NCI-H524 (cell line): ENCODE measurements at places on chromosomes 12 and 14.

DNA sequence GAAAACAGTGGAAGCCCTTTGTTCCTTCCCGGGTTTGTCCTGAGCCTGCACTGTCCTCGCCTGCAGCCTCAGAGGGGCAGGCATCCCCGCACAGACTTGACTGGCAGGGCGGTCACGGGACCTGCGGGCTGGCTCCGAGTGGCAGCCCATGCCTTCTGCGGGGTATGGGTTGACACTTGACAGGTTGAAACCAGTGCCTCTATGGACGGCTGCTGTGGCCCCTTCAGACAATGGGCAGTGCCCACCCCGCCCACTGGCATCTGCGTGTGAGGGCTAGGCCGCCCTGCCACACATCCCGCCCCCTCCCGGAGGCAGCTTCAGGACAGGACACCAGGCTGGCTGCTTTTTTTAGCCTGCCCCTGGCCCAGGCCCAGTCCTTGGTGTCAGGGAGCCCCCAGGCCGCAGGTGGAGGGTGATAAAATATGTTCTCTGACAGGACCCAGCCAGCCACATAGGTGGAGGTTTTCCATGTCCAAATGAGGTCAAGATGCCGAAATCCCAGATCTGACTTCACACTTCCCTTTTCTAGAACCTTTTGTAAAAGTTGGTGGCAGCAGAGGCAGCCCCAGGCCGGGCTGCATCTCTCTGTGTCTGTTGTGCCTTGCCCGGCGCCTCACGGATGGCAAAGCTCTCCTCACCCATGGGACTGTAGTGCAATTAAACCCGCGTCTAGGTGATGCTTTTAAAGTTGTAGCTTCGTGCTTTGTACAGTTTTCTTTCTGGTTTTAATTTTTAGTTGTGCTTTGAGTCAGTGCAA is 10.0 kb downstream of the ANKRD9 start:
- no peak for DNase-seq

DNA sequence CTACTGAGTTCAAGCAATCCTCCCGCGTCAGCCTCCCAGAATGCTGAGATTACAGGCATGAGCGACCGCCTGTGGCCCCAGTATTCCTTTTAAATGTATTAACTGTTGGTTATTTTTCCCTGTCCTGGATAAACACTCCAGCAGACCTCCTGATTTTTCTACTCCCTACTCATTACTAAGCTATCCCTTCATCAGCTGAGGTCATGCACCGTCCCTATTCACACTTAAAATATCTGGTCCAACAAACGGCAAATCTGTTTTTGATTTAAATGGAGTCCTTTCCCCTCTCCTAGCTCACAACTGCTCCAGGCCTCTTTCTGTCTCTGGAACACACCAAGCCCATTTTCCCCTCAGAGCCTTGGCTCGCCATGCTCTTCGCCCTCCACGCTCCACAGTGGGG is 1003.3 kb upstream of the TMEM132C start:
- DNase-seq: no peak

DNA sequence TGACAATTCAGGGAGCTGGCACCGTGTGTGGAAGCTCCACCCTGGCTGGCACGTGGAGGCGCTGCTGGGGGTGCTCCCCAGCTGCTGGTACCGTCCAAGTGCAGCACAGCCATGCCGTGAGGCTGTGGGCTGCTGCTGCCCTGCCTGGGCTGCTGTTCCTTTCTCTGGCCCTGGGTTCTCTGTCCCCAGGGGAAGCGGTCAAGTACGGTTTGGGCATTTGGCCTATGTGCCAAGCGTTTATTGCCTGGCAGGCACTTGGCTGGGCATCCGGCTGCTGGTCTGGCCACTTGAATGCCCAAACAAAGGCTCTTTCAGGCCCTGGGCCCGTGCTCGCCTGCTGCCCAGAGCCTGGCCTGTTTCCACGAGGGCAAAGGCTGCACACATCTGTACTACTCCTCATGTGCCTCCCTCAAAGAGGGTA is 39.6 kb downstream of the RHOF start:
- no peak for DNase-seq

GRCh38 chr14:80310938-80311750 is 99.8 kb upstream of the DIO2 start:
- no peak for DNase-seq

DNA sequence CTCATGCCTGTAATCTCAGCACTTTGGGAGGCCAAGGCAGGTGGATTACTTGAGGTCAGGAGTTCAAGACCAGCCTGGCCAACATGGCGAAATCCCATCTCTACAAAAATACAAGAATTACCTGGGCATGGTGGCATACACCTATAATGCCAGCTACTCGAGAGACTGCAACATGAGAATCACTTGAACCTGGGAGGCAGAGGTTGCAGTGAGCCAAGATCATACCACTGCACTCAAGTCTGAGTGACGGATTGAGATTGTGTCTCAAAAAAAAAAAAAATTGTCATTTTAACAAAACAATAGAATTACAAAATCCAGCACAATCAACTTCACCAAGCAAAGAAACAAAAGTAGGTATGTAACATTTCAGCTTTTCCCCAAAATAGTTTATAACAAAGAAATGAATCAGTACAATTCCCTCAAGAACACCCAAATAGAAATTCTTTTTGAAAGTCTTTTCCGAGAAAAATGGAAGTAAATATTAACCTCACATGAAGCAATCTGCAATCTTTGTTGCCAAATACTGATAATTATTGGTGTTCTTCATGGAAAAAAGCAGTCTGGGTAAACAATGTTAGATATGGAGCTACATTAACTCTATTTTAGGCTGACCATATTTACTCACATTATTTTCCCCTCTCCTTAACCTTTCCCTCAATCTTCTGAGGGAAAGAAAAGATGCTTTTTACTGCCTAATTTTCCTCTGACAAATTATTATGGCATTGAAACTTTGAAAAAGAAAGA is 165.9 kb upstream of the ATF7IP start:
- no peak for DNase-seq

DNA sequence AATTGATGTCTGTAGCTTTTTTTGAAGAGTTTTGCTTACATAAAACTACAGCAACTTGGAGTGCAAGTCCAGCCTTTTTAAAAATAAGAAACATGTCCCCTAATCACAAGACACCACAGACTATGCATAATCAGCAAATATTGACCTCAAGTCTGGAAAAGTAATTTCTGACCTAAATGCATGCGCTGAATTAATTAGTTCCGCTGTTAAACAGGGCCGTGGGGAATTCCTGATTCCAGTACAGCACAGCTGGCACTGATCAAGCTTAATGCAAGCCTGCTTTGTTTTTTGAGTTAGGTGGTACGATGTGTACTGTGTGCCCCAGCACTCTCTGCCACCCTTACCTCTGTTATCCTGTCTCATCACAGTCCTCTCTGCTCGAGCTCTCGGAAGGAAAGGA is 9.2 kb downstream of the MLH3 start:
- peak; percentile 52 for DNase-seq

DNA sequence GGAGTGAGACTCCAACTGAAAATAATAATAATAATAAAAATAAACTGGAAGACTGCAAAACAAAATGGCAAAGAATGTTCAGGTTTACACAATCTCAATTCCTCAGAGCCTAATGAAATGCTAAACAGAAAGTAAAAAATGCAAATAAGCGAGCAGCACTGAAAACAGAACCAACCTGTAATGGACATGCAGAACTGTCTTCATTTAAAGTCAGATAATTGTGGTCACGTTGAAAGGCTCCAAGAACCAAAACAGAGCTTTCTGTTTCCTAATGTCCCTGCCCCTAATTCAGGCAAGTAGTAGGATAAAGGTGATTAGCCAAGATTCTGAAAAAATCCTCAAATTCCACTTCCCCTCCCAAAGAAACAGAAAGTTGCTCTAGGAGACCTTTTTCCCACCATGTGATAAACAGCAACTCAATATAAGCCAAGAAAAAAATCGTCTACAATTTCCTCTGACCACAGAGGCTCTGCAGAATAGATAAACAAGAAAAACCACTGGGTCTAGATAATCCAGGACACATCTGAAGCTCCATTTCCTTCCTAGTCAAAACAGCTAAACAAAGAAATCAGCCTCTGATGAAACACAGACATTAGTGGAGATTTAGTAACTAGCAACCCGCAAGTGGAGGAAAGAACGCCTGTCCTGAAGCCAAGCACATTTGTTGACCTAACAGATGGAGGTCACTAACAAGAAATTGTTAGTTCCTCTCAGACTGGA is 3.0 kb downstream of the MIS18BP1 start:
- no peak for DNase-seq
